ENCODE measurements at places on chromosomes 1 and 21.

GRCh38 chr1:100122177-100122576 is 10.6 kb downstream of the SASS6 start:
- no peak for DNase-seq

DNA sequence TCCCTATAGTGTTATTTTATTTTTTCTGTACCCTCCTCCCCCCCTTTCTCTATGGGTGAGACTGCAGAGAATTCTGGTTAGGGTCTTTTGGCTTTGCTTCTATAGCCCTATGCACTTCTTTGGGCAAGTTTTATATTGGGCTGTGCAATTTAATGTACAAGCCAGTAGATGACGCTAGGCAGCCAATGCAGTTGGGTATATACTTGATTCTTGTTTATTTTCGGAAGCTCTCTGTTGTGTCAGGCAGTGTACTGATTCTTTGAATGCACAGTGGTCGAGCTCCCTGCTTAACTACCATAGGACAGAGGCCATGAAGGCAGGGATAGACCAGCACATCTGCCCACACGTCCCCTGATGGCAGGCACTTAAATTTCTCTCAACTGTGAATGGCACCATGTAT is 34.1 kb upstream of the GPR52 start:
- DNase-seq, result no peak

GRCh38 chr21:18959817-18960216 is 556.2 kb upstream of the TMPRSS15 start:
- DNase-seq, result no peak

DNA sequence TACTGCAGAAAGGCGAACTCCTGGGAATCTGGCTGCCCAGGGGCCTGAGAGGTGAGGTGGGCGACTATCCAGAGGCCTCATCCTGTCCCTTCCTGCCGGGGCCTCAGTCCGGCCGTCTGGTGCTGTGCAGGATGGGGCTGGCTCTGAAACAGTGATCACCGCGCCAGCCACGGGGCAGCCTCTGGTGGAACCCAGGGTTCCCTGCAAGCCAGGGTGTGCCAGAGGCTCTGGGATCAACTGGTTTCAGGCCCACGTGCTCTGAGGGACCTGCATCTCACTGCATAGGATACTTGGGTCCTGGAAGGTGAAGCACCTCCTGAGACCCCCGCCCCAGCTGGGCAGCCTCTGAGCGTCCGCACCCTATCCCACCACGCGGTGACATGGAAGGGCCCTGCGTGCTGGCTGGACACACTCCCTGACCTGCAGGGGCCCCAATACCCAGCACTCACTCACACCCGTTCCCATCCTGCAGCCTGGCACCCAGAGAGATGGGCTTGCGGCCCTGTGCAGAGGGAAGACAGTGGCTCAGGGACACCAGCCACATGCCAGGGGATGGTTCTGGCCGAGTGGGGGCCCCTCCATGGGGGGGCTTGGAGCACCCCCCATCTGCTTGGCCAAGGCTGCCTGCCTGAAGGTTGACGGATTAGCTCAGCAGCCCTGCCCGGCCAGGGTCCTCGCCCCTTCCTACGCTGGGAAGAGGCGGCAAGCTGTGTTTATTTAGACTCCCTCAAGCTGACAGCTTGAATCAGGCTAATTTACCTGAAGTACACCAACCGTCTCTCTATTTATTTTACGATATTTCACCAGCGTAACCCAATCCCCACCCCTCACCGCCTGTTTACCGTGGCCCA is 64.3 kb upstream of the TTC34 start:
- DNase-seq, result no peak

GRCh38 chr1:85276978-85277639 is 677 bp upstream of the BCL10 start:
- no peak for DNase-seq

DNA sequence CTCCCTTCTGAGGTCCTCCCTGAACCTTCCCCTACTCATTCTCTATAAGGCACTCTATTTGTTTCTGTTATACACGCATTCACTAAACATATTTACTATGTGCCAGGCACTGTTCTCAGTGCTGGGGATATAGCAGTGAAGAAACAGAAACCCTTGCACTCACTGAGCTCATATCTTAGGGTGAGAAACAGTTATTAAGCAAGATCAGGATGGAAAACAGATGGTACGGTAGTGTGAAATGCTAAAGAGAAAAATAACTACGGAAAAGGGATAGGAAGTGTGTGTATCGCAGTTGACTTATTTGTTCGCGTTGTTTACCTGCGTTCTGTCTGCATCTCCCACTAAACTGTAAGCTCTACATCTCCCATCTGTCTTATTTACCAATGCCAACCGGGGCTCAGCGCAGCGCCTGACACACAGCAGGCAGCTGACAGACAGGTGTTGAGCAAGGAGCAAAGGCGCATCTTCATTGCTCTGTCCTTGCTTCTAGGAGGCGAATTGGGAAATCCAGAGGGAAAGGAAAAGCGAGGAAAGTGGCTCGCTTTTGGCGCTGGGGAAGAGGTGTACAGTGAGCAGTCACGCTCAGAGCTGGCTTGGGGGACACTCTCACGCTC is 572 bp downstream of the CYB5RL start:
- DNase-seq, result peak; percentile 29

- DNase-seq, result no peak
Measured at GRCh38 chr1:20465187-20465586, 20.8 kb downstream of the CAMK2N1 start.

- peak; percentile 47 for DNase-seq
Measured at GRCh38 chr1:113871597-113872113, at the start of gene PTPN22. Gene PTPN22 (minus strand): TSS chr1:113871712.

DNA sequence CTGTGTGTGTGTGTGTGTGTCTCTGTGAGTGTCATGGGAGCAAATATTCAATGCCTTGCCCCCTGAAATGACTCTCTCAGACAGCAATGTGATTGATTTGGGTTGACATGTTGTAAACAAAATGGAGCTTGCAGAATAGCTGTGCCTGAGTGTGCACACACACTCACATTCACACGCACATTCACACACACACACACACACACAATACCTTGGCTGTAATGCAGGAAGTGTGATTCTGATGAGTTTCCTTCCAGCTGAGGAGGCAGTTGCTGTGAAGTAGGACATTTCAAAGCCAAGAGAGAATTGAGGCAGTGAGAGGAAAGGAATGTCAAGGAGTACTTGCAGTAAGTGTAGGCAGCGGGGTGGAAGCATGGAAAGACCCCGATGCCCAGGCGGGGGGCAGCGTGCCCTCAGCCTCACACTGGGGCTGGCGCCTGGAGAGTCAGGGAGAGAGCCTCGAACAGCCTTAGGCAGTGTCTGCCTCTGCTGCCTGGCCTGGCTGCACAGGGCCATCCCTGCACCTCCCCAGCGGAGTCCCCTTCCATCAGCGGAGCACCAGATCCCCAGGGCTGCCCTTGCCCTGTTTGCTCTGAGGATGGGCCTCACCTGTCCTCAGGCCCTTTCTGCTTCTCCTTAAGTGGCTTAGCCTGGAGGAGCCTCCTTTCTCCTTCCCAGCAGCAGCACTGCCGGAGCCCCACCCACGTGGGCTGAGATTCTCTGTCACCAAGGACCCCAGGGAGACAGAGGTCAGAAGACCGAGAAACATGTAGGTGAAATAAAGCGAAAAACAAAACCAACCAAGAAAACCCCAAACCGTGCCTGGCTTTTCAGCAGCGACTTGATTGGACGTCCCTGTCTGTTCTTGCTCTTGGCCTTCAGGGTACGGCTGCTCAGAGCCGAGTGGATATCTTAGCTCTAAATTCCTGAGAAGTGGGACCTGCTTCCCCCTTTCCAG is 9.2 kb downstream of the VASH2 start:
- no peak for DNase-seq

DNA sequence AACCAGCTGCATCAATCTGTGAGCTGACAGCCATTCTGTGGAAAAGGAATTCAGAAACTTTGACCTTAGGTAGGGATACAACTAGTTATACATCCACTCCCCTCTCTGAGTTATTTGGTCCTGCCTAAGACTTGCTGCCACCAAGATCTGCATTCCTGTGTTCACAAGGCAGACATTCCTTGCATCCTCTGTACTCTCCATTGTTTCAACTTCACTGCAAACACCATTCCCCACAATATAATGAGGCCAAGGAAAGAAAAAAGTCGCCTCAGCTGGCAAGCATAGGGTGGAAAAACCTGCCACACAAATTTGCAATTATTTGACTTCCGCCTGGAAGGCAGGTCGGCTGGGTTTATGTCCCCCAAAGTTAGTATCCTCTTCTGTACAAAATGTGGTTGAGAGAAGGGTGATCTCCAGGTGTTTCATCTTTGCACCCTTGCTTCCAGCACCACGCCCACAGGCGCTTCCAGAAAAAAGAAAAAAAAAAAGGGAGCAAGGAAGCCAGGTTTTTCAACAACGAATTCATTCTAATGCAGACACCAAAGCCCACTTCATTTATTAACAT is 676 bp upstream of the CTTNBP2NL start:
- no peak for DNase-seq

- DNase-seq, result peak; percentile 89
Measured at GRCh38 chr1:41516168-41517061, 31.9 kb upstream of the EDN2 start.

- no peak for DNase-seq
Measured at GRCh38 chr1:150718225-150718891, 2.3 kb downstream of the HORMAD1 start.

GRCh38 chr1:228976316-228976715 is 241.0 kb downstream of the RHOU start:
- no peak for DNase-seq

GRCh38 chr21:44962403-44962966 is 22.7 kb downstream of the SLX9 start:
- no peak for DNase-seq

GRCh38 chr1:153832293-153832692 is 57.1 kb downstream of the SLC27A3 start:
- DNase-seq, result no peak

- DNase-seq, result no peak
Measured at GRCh38 chr1:10687782-10688408, 108.6 kb downstream of the CASZ1 start.

- no peak for DNase-seq
Measured at GRCh38 chr1:188958461-188959115, 1519.1 kb downstream of the BRINP3 start.

GRCh38 chr1:93672069-93672468 is 9.6 kb downstream of the BCAR3 start:
- no peak for DNase-seq

- no peak for DNase-seq
Measured at GRCh38 chr21:45922648-45923047, 58.9 kb upstream of the COL6A1 start.
